Brain pericyte (primary cell): ENCODE measurements at places on chromosomes 13 and 19.

DNA sequence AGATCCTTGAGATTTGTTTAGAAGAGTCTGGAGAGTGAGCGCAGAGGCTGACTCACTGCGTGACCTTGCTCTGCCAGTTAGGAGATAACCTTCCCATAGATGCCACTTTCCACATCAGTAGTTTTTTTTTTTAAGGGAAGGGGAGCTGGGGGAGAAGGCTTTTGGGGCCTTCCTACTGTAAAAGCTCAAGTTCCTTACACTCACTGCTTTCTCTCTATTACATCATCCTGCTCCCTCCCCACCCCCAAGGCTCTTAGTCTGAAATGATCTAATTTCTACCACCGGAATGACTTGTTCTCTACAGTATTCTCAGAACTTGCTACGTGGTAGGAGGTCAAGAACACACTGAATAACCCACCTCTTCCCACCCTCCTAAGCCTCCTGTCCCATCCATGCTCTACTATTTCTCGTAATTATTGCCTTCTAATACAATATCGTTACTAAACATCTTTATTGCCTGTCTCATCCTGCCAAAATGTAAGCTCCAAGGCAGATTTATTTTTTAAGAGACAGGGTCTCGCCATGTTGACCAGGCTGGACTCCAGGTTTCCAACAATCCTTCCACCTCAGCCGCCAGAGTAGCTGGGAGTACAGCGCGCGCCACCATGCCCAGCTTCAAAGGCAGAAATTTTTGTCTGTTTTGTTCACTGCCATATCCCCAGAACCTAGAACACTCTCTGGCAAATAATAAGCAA is 1.2 kb downstream of the LONP1 start:
- no peak for DNase-seq

GRCh38 chr19:39514840-39515550 is at the start of gene SELENOV:
SELENOV (plus strand) TSS chr19:39515139; CDS start chr19:39515213, 74 bp downstream.
- DNase-seq, result no peak

GRCh38 chr19:53112286-53112685 is 9.1 kb upstream of the ZNF160 start:
- no peak for DNase-seq

GRCh38 chr13:23866420-23867026 is 22.7 kb downstream of the MIPEP start:
- no peak for DNase-seq

GRCh38 chr19:50607874-50608785 is 31.6 kb downstream of the SYT3 start:
- no peak for DNase-seq

- DNase-seq, result no peak
Measured at GRCh38 chr13:103289681-103290080, 223.5 kb upstream of the SLC10A2 start.

DNA sequence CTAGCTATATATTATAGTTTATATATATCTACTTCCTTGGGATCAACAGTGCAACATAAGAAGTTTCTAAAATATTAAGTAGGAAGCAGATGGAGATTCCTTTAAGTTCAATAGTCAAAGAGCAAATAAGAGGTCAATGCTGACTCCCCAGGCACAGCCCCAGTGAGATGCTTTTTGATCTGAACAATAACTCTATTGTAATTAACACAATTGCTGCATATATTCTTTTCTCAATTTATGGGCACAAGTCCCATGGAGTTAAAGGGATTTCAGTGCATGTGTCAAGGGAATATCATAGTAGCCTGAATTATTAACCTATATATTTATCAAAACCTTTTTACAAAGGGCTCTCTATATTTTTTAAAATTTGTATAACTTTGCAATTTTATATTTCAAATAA is 180.8 kb downstream of the SPRY2 start:
- DNase-seq, result no peak

DNA sequence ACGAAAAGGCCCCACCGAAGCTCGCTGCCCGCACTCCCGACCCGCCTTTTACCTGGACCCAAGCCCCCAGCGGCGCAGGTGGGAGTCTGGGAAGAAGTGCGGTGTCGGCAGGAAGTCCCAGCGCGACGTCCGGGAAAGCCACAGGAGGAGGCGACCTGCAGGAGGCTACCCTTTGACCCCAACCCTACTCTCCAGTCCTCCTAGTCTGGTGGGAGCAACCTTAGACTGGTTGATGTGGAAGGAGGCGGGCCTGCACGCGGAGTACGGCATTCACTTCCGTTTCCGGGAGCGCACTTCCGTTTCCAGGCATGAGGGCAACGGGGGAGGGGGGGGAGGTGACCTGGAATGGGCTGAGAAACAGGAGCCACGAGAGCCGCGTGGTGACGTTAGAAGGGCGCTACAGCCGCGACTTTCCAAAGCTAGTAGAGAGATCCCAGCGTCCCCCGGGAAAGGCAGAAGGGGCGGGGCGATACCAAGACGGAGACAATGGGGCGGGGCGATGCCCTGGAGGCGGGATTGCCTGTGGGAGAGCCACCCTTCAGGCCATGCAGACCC is 28.5 kb downstream of the ZNF266 start:
- peak; percentile 24 for DNase-seq

GRCh38 chr13:31385540-31385939 is 185.8 kb downstream of the B3GLCT start:
- DNase-seq, result no peak
